ENCODE measurements at places on chromosomes 4 and X.

DNA sequence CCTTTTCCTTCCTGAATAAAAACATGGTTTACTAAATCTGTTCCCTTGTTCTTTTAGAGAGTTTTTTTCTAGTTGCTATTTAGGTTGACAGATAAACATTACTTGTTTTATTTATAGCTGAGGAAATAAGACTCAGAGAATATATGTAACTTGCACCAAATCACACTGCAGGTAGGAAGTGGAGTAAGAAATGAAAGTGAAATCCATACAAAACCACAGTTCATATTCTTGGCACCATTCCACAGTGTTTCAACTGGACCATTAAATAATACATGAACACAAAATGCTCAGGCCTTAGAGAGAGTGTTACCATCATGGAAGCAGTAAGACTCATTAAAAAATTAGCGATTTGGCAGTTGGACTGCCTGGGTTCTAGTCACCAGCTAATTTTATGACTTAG is 326.9 kb upstream of the SLIT2 start:
- no peak for DNase-seq

GRCh38 chr4:64781737-64782326 is 372.6 kb upstream of the TECRL start:
- DNase-seq, result no peak

DNA sequence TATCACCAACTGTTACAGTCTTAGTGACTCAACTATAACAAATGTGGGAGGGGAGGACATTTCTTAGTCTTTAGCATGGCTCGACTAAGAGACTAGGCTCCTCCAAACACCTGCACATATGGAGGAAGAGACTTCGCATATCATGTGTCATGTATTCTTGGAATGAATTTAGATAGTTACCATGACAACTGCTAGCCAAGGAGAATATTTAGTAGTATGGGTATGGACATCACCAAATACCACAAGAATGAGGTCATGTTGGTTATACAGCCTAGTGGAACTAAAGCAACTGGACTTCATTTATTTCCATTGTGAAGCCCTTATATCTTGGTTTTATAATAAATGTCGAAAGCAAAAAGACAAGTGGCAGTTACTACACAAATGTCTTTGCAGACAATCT is 512.3 kb downstream of the CFAP47 start:
- no peak for DNase-seq

- no peak for DNase-seq
These were observed 22.9 kb downstream of the WFS1 start for GRCh38 chr4:6292376-6293096.

DNA sequence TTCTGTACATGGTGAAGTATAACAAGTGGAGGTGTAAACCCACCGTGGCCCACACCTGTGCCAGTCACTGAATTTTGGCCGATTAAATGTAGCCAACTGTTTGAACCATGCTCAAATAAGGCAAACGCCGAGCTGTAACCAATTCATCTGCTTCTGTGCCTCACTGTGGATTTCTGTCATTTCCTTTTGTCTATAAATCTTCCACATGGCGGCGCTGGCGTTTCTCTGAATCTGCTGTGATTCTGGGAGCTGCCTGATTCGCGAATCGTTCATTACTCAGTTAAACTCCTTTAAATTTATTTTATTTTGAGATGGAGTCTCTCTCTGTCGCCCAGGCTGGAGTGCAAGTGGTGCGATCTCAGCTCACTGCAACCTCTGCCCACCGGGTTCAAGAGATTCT is 19.2 kb downstream of the SUPT20HL2 start:
- no peak for DNase-seq

DNA sequence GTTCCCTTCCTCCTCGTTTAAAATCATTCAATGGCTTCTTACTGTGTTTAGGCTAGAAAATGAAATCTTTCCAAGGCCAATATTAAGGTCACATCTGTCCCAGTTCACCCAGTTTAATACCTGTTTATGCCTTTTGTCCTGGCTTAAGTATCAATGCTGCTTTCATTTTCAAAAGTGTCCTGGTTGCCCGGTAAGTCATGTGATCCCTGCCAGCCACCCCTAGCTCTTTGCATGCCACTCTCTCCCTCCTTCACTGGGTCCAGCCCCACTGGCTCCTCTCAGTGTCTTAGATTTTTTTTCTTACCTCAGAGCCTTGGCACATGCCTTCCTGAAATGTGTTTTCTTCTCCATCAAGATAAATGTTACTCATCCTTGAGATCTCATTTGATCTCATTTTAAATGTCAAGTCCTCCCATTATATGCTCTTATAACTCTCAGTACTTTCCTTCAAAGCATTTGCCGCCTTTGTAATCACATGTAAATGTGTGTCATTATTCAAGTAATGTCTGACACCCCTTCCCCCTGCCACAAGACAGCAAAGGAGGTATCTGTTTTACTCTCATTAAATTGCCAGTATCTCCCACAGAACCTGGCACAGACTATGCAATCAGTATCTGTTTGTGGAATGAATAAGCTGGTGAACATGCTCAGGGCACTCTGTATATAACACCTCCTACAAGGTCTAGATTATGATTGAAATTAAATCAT is 472.5 kb upstream of the RPS6KA3 start:
- DNase-seq, result no peak

- DNase-seq, result no peak
These were observed 2.1 kb downstream of the MND1 start for GRCh38 chr4:153346563-153346962.

- DNase-seq, result no peak
These were observed 47.8 kb upstream of the DDX53 start for GRCh38 chrX:22952010-22952409.

DNA sequence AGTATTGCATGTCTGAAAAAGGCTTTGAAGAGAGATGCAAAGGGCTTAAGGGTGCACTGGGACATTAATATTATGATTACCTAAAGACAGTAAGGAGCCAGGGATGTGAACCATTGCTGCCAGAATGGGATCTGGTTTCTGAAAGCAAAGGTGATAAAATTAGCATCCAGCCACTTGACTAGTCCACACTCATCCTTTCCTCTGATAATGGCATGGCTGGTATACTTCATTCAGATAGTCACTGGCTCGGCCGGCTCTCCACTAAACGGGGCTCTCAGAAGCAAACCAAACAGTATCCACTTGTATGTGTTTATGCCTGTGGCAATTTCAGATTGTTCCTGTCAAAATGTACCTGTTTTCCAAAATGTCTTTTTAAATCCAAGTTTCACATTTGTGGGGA is 46.4 kb downstream of the MAMLD1 start:
- DNase-seq, result no peak

- DNase-seq, result no peak
These were observed 1328.3 kb downstream of the C4orf33 start for GRCh38 chr4:130424211-130424610.

GRCh38 chr4:25563071-25563564 is 92.5 kb upstream of the SLC34A2 start:
- DNase-seq, result no peak

GRCh38 chr4:176436293-176436973 is 116.7 kb downstream of the SPCS3 start:
- DNase-seq, result no peak

- no peak for DNase-seq
These were observed 1388.6 kb downstream of the TECRL start for GRCh38 chr4:63020661-63021060.

GRCh38 chr4:95289028-95289634 is 259.6 kb downstream of the UNC5C start:
- no peak for DNase-seq

DNA sequence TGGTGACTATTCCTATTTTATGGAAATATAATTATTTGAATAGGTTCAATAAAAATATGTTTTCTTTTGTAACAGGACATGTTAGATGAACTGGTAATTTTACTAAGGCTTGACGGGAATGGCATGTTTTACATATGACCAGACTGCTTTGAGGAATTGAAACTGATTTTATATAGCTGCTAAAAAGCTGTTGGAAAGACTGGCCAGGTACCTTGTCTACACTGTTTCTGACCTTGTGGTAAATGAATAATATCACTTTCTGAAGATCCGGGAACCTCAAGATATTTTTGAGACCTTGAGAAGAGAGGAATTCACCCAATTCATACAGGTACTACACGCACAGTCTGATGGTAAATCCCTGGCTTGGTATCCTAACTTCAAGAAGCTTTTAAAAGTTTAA is 42.1 kb upstream of the USP46 start:
- no peak for DNase-seq

GRCh38 chr4:88742561-88742960 is 44.9 kb upstream of the NAP1L5 start:
- no peak for DNase-seq

DNA sequence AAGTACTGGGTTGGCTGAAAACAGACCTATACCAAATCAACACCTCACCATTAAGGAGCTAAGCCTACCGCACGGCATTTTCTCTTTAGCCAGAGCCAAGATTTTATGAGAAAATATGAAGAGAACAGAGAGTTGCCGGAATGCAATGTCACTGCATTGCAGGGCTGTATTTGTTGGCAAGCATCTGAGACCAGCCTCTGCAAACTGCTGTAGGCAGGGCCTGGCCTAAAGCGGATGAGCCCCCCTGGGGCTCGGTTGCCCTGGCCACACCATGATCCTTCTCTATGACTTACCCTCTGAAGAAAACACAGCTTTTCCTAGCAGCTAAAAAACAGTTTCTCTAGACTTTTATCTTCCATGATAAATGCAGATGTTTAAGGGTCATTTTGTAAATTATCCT is 120.5 kb upstream of the SORBS2 start:
- no peak for DNase-seq

DNA sequence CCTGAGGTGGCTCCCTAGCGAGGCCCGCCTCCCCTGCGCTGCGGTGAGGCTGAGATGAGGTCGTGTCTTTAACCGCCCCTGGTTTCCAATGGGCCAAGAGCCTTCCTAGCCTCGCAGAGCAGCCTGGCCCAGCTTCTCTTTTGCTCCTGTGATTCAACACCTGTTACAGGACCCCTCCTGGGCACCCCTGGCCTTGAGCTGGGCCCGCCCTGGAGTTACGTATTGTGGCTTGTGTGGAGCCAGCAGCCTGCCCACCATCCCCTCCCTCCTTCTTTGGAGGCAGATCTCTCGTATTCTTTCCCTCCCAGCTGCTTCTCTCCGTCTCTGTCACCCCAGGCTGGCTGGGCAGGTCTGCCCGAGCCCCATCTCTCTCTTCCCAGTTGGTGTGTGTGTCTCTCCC is 19.3 kb upstream of the UBA1 start:
- no peak for DNase-seq

DNA sequence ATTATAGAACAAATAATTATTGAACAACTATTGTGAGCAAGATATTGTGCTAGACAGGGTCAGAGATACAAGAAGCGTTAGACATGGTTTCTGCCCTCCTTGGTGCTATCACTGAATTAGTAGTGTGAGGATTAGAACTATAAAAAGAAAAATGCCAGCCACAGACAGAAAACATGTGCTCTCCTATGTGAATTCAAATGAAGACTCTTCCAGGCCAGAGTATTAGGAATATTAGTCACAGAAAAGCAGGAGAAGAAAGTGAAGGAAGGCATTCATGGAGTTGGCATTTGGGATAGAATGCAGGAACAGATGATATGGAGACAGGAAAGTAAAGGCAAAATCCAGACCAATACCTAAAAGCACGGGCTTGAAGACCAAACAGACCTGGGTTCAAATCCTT is 179.6 kb upstream of the TENM3 start:
- DNase-seq, result no peak

- DNase-seq, result no peak
These were observed 347.8 kb upstream of the PITX2 start for GRCh38 chr4:110970642-110971041.

GRCh38 chr4:74315376-74315775 is 7.1 kb downstream of the EPGN start:
- DNase-seq, result no peak

DNA sequence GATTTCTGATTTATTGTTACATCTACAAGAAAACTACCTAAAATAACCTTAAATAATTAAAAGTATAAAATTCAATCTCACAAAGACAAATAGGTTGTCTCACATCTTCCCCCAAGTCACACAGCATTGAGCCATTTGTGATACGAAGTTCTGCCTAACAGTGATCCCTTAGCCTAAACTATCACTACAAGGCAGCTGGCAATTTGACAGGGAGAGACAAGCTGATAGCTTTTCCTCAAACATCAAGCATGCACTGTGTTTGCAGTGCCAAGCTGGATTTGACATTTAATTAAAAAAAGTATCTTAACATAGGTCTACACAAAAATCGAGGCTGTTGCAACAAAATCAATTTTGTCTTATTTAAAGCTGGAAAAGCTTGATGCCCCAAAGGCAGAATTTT is 464.7 kb upstream of the TRAM1L1 start:
- DNase-seq, result no peak

- DNase-seq, result no peak
These were observed 153.5 kb downstream of the CAMK2D start for GRCh38 chr4:113607998-113608397.

- no peak for DNase-seq
These were observed 68.0 kb downstream of the ATP8A1 start for GRCh38 chr4:42588909-42589308.

- DNase-seq, result no peak
These were observed 602.0 kb upstream of the CPEB2 start for GRCh38 chr4:14400307-14400706.

GRCh38 chr4:113322736-113323135 is 273.3 kb downstream of the ANK2 start:
- no peak for DNase-seq

DNA sequence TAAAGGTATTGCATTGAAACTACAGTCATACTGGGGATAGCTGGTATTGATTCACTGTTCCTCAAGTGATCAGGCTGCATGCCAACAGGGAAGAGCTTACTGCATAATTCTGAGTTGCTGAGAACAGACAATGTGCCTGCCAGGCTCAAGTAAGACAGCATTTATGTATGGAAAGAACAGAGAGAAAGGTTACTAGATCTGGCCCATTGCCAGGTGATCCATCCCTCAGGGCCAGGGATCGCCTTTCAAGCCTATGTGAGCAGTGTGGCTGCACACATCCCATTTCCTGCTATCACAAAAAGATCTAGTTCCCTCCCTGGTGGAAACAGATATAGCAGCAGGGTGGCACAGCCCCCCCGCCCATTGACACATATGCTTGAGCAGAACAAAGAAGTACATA is 254.0 kb downstream of the TMA16 start:
- no peak for DNase-seq

DNA sequence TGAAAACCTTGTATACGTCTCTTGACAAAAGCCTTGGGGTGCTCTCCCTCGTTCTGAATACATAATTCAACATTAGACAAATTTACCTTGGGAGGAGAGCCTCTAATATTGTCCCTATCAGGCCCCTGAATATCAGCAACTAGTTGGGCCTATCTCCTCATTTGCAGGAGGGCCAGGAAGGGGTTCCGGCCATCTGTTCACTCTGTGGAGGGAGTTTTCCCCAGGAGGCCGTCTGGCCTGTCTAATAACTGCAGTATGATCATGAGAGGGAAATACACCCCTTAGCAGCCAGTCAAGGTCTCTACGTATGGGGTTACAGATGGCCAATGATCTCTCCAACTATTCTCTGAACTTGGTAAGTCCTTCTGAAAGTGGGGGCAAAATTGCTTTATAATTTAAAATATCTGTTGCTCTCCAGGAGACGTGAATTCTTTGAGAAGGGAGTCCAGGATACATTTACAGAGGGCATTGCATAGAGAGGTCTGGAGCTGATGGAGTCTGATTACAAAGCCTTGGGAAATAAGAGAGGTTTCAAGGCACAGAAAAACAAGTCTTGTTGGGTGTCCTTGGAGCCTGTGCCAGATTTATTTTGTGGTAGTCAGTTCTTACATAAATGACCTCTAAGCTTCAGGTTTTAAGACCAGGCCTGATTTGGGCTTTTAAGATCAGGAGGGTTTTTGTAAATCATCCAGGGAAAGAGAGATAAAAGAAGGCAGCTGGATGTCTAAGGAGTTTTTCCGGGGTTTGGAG is 48.2 kb upstream of the UXT start:
- no peak for DNase-seq

- DNase-seq, result no peak
These were observed 40.5 kb upstream of the SLC2A9 start for GRCh38 chr4:10061650-10062415.
